ENCODE measurements at places on chromosomes 4 and X.

DNA sequence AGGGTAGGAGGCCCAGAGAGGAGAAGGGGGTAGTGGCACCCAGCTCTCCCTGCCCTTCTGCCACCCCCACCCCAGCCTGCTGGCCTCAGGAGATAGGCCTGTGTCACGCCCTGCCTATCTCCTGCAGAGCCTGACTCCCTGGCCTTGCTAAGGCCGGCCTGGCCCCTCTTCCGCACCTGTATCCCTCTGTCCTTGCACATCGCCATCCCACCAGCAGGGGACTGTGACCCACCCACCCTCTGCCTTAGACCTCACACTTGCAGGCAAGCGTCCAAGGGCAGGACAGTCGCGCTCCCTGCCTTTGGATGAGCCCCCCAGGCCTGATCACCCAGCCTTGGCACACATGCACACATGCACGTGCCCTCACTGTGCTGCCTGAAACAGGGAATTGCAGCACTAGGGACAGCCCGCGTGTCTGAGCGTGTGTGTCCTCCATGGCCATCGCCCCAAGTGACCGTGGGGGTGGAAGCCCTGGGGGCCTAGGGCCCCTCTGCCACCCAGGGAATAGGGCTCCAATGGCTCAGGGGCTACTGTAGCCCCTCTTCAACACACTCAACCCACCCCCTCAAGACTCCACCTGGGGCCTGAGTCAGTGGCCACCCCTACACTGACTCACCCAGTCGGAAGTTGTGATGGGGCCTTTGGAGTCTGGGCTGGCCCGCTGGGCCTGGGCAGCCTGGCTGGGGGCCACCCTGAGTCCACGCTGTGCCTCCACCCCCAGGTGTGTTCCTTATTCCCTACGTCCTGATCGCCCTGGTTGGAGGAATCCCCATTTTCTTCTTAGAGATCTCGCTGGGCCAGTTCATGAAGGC, 2.1 kb downstream of the SLC6A8 start:
- DNase-seq = no peak

DNA sequence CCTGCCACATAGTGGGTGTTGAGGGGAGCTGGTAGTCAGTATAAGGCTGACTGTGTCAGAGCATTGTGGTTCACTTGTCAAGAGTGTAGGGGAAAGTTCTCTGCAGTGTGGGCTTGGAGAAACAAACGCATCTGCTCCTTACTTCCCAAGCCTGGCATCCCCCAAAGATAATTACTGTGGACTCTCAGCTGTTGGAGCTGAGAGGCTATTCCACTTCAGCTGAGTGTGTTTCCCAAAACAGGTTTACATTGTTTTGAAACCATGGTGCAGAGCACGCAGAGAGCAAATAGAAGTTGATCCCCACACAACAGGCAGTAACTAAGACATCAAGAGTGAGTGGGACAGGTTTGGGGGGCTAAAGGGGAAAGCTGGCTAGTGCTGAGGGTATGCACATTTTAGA, 181.0 kb upstream of the EOLA2 start:
- no peak for DNase-seq

DNA sequence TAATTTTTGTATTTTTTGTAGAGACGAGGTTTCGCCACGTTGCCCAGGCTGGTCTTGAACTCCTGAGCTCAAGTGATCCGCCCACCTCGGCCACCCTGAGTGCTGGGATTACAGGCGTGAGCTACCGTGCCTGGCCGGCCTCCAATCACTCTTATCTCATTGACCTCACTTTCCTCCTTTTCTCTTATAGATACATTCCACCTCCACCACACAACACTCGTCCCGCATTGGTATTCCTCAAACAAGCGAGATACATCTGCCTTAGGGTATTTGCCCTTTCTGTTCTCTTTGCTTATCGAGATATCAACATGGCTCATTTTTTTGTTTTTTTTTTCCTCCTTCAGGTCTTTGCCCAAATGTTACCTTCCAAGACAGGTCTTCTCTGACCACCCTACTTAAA, 1.8 kb upstream of the PRPS1 start:
- DNase-seq = no peak

- no peak for DNase-seq
Measured at GRCh38 chrX:42490111-42490510, 287.9 kb downstream of the PPP1R2C start.

DNA sequence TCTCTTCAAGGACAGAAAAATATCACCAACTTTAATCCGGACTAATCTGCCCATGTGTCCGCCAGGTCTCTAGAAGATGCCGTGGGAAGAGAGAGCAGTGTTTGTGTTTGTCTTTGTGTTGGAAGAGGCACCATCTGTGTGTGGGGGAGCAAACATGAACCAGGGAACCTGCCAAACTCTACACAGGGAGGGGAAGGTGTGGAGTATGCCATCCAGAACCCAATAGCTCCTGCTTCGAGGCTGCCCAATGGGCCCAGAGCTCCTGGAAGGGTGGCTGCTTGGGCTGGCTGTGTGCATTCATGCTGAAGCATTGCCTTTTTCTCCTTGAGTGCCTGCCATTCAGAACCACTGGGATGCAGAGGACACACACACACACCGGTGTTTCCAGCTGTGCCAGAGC, 536.2 kb downstream of the MID1IP1 start:
- DNase-seq = no peak

All from stimulated activated effector memory CD8-positive, alpha-beta T cell treated with anti-CD3 and anti-CD28 coated beads, Interleukin-12 subunit alpha, Interleukin-12 subunit beta, amount 100 ng/mL, for 72 hours (primary cell).